Sciatic nerve (tissue), 2 donors: ENCODE measurements at places on chromosomes 5 and 9.
A peak's percentile ranks its signal among the peaks of the same experiment; 100 is the strongest.

DNA sequence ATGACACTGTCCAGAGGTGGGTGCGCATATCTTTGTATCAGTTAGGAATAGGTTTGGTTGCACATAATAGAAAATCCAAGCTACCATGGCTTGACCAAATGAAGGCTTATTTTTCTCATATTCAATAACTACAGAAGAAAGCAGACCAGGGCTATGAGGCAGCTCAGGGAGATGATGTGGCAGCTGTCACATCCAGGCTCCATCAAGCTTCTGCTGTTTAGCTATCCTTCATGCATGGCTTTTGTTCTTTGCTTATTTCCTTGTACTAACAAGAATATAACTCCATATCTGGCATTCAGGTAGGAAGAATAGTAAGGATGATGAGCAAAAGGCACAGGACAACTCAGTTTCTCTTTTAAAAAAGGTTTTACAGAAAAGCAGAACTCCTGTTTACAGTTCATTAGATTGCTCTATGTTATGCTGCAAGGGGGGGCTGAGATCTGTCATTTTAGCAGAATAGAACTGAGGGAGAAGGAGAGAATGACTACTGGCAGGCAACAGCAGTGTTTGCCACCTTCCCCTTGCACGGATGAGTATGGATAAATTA is 336.1 kb downstream of the MLLT3 start:
- DNase-seq, result no peak

- DNase-seq, result no peak
Observed at GRCh38 chr9:37944266-37944650, 40.3 kb upstream of the SLC25A51 start.

DNA sequence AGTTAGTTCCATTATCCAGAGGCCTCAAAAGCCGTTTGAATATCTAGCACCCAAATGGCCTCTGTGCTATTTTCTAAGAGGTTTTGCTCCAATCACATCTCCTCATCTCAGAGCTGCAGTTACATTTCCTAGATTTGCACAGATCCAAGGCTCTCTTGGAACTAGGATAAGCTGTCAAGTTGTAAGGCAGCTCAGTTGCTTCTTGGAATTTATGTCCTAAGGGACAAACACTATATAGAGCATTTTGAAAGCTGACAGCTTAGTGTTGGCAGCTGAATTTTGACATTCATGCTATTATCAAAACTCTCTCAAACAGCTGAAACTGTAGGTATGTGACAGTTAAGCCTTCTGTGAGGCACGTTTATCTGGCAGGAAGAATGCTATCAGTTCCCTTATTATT is 97.0 kb downstream of the MACIR start:
- no peak for DNase-seq

DNA sequence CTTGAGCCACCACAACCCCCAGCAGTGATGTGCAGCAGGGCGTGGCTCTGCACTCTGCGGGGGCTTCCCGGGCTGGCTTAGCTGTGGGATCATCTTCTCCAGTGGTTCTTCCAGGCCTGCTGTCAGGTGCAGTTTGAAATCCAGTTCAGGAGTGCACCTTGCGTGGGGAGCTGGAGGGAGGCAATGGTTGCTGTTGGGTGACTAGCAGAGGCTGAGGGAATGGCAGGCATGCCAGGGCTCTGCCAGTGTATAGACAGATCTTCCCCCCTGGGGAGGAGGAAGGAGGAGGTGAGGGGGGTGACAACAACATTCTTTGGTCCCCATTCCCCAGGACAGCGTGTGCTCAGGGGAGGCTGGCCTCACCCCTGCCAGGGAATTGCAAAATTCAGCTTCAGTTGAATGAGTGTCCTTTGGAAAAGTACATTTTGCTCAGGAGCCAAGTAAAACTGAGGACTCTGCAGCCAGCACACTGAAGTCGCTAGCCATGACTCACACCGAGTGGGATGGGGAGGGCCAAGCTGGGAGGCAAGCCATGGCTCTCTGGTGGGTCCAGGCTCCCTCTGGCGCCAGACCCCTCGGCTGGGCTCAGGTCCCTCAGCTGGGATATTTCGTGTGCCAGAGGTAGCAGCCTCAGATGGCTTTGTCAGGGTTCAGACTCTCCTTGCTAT is 35.0 kb downstream of the ERGIC1 start:
- peak; percentile 83 for DNase-seq

DNA sequence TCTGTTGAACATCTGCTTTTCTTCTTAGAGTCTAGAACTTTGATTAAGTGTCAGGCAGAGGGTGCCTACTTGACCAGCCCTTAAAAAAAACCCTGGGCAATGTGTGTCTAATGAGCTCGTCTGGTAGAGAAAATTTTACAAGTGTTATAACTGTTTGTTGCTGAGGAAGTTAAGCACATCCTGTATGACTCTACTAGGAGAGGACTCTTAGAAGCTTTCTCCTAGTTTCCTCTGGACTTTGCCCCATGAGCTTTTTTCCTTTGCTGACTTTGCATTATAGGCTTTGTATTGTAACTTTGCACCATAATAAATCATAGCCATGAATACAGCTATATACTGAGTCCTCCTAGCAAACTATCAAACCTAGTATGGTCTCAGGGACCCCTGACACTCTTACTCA is 39.4 kb downstream of the GNG10 start:
- no peak for DNase-seq

DNA sequence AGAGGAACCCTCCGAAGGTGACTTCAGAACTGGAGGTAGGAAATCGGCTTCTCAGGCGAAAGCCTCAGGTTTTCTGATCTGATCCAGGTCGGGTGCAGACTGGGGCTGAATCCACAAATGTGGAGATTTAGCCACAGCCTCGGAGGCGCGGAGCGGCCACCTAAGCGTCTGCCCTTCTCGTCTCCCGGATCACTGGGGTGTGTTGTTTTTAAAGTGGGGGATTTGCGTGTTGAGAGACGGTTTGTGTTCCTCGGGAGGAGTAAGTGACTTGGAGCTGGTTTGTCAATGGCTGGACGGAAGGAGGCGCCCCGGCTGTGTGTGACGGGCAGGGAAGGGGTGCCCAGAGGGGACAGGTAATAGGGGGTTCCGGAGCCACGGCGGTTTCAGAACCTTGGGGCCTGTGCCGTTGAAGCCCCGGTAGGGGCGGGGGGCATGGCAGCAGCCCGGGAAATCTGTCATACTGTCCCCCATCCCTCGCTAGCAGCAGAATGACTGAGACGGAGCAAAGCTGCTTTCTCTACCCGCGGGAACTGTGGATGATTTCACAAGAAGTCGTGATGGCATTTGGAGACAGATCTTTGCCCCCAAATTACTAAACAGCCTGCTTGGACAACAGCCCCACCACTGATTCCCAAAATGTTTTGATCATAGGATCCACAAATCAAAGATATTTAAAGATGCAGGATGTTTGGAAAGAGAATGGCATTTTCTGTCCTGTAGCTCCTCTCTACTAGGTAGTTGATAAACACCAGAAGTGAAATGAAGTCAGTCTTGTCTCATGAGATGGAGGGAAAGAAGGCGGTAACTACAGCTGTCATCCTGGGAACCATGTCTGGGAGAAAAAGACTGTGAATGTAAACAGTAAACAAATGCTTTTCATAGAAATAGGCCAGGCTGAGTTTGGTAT is 216.5 kb downstream of the PDZD2 start:
- peak; percentile 75 for DNase-seq

DNA sequence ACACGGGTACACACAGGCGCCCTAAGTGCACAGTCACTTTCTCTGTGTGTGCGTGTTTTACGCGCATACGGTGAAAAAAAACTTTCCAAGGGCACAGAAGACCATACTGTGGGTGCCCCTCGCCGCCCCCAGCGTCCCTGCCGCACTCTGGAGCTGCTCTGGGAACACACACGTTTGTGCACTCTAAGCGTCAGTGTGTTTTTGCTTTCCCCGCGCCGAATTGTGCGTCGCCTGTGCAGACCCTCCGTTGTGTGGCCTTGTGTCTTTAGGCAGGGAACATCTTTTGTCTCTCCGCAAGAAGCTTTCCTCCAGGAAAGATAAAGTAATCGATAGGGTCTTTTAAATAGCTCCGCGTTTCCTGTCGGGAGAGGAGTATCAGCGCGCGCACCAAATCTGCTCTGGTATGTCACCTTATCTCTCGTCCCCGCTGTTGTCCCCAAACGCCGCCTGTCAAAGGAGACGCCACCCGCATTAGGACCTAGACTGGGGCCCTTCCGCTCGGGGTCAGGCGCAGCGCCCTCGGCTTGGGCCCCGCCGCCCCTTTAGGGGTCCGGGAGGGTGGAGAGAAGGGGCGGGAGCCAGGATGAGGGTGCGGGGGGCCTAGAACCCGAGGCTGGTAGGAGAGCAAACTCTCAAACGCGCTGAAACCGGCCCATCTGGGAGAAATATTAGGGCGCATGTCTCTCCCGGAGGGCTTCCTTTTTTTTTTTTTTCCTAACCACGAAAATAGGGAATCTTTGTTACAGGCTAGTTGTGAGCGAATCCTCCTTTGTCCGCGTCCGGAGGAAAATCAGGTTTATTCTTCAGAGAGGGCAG is 10.5 kb upstream of the NKX2-5 start:
- no peak for DNase-seq

GRCh38 chr5:95822043-95822541 is 434 bp downstream of the GLRX start:
- DNase-seq, result no peak

GRCh38 chr5:9169557-9169902 is 376.3 kb downstream of the SEMA5A start:
- DNase-seq, result no peak
